ENCODE measurements at places on chromosomes 6 and 20. TPM values are rescaled to one million over a fixed set of nuclear protein-coding genes. Genes with fewer than 3 reads are reported as not detected.
A peak's percentile ranks its signal among the peaks of the same experiment; 100 is the strongest.

DNA sequence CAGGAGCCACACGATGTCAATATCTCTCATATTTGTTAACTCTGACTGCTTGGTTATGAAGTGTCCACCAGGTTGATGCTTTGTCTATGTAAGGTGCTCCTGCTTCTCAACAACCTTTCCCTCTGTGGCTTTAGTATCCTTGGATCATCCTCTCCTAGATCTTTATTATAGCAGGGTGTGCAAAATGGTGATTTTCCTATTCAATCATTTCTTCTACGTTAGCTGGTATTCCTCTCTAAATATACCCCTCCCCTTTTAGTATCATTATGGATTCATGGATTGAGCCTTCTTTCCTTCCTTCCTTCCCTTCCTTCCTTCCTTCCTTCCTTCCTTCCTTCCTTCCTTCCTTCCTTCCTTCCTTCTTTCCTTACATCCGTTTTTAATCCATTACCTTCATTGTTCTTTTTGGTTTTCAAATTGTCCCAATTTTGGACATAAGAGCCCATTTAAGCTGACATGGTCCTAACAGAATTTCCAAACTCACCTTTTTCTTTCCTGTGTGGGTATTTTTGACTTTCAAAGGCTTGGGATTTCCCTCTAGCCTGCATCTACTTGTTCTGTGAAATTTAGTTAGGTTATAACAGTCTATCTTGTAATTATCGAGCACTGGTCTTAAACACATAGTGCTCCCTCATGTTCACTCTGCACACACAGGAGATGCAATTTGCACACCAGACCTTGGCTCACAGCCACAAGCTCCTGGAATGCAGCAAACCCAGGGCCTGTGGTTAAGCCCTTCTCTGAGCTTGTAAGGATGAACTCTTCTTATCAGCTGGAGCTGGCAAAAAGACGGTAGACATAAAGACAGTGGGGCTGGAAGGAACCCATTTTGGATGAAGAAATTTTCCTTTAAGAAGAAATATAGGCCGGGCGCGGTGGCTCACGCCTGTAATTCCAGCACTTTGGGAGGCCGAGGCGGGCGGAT is 109.9 kb downstream of the SLC24A3 start:
- DNase-seq = no peak

DNA sequence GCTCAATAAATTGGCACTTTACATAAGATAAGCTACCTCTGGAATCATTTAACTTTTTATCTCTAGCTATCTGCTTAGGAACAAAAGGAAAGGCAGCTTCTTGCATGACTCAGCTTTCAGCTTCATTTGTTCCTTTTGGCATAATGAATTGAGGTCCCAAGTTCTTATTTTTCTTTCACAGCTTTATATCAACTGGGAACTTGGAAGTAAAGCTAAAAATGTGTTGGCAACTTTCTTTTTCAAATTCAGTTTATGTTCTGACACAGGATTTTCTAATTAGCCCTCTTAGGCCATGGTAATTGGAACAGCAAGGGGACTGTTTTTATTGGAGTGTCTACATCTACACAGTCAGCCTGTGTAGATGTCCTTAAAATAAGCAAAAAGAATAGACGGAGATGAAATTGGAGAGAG is 55.2 kb upstream of the MRAP2 start:
- no peak for DNase-seq

DNA sequence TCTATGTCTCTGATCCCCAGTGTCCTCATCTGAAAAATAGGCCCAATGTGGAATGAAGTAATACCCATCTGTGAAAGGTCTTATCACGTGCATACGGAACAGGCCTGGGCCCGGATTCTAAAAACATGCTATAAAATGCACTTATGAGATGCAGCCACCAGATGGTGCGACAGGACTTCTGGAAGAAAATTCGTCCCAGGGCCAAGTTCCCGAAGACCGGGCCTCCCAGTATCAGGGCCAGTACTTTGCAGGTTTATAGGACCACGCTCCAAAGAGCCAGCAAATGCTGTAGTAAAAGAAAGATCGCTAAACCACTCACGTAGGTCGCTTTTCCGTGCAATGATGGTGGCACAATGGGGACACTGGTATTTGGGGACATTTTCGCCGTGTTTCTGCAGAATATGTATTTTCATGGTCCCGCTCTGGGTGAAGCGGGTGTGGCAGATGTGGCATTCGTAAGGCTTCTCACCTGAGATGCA is 10.6 kb downstream of the CTCFL start:
- DNase-seq = peak; percentile 38

GRCh38 chr6:12289365-12289919 is 719 bp upstream of the EDN1 start:
- DNase-seq = peak; percentile 68

- no peak for DNase-seq
Measured at GRCh38 chr6:139429580-139430145, 55.2 kb upstream of the CITED2 start.

DNA sequence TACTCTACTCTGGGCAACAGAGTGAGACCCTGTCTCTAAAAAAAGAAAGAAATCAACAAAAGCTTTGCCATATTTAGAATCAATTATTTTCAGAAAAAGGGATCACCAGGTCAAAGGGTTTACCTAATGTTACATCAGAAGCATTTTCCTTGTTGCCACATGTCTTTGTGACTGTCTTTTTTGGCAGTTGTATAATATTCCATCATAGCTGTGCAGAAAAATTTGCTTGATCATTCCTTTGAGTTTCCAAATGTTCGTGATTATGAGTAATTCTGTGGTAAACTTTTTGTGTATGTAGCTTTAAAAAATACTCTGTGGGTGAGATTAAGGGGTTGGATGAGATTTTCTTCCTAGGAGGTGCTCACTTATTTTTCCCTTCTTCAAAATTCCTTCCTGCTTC is 26.4 kb downstream of the PNPLA1 start:
- DNase-seq = no peak

Gene TASP1
- 8.9 TPM for total RNA-seq

Gene RMND1
- total RNA-seq = 22.6 TPM

Gene SDC4
- total RNA-seq = 69.8 TPM

Gene CRYBG1
- total RNA-seq = 38.4 TPM

Gene DDX43
- total RNA-seq = 0.15 TPM

Gene PLEKHG1
- 6.7 TPM for total RNA-seq

Gene COL21A1
- total RNA-seq = not detected

Gene PBOV1
- not detected for total RNA-seq

Data from activated CD4-positive, alpha-beta memory T cell treated with anti-CD3 and anti-CD28 coated beads for 36 hours (primary cell).